ENCODE measurements at places on chromosomes 6 and 20.

- no peak for DNase-seq
Measured at GRCh38 chr6:107554918-107555317, 65.0 kb downstream of the SOBP start.

DNA sequence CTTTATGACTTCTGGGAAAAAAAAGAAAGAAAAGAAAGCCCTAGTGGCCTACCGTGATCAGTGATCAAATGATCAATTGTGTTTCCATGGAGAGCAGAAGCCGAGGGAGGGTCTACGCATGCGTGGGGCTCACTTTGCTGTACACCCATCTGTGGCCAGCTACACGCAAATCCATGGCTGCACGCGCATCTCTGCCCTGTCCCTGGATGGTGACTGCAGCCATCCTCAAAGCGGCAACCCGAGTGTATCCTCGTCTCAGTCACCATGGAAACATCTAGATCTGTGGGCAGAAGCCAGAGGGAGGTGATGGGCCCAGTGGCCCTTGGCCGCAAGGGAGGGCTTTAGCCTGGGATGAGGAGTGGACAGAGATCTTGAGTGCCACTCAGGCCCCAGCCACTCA is 785 bp upstream of the ULBP3 start:
- DNase-seq, result no peak

GRCh38 chr20:47389867-47390347 is 33.4 kb upstream of the ZMYND8 start:
- DNase-seq, result no peak

GRCh38 chr6:1002989-1003388 is 308.9 kb upstream of the FOXQ1 start:
- no peak for DNase-seq

- no peak for DNase-seq
Measured at GRCh38 chr20:45779011-45779915, 12.4 kb downstream of the WFDC3 start.

GRCh38 chr6:164928057-164928727 is 381.2 kb downstream of the C6orf118 start:
- DNase-seq, result no peak

DNA sequence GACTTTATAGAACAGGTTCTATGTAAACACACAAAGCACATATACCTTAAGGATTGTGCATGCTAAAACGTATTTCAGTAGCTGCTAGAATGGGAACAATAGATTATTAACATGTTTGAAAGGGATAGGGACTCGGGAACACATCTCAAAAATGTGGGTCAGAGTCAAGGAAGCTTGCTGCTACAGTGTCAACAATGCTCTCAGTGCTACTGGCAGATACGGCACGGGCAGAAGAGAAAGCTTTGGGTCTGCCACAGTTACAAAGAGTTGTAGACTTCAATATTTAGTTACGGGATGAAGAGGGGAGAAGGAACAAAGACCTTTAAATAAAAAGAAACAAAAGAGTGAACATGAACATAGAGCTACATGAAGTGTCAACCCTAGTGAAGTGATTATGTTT is 170.5 kb downstream of the BACH2 start:
- no peak for DNase-seq

DNA sequence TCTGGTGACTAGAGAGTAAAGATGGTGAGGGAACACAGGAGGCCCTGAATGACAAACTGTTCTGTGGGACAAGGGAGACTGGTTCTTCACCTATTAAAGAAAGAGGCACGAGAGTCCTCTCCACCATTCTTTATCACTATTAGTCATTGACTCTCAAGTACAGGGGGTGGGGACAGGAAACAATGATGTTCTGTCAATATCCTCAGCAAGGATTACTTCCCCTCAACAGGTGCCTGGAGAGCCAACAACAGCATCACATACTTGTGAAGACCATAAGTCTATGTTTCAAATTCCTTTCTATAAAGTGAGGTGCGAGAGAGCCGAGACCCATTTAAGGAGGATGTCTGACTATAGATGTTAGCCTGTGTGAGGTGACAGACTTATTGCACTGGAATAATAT is 72.4 kb upstream of the TBC1D7 start:
- DNase-seq, result no peak
